Endodermal cell (in vitro differentiated cells): ENCODE measurements at places on chromosomes 4 and X. TPM values are rescaled to one million over a fixed set of nuclear protein-coding genes. Genes with fewer than 3 reads are reported as not detected.

Gene KDR
- 1.8 to 2.1 TPM (median 2.1 TPM) in 3 replicates for total RNA-seq

- no peaks in the 10 kb centered on the region for H3K27me3 ChIP-seq
- H3K27ac ChIP-seq: no peak overlapping the region
- no peak overlapping the region for H3K4me3 ChIP-seq
- H3K4me1 ChIP-seq: no peaks in the 10 kb centered on the region
- no peaks in the 10 kb centered on the region for H3K36me3 ChIP-seq
Observed at GRCh38 chr4:68724426-68724825, 54.0 kb upstream of the UGT2B15 start.

DNA sequence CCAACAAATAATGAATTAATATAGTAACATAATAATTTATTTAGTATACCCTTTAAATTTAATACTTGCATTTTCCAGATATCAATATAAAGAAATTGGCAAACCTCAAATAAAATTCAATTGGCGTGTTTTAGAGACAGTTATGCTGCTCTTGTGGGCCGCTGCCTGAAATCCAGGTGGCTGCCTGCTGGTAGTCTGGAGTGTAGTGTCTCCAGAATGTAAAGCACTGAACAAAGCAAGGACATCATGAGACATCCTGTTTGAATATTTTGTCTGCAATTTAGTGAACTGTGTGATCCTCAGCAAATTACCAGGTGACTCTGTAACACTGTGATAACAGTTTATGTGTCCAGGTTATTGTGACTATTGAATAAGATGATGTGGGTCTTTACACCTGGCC, 29.9 kb downstream of the ZFP42 start:
- no peak for DNase-seq
- H3K4me3 ChIP-seq: no peak overlapping the region
- H3K27ac ChIP-seq: no peak overlapping the region
- H3K36me3 ChIP-seq: no peaks in the 10 kb centered on the region

DNA sequence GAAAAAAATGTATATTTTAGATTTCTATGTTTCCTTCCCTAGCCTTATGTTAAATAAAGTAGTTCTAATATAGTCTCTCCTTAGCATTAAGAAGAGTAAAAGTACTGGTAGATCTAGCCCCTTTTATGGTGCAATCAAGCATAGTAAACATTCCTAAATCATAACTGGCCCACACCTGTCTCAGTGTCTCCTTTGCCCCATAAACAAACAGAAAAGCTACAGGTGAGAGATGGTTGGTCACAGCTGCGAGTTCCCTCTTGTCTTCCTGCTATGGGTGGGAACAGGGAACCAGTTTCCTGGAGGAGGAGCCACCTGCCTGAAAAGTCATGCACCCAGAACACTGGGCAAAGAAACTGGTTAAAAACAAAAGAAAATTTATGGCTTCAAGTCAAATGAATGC, 16.6 kb downstream of the SOWAHB start:
- DNase-seq: peak; percentile 55
- H3K4me1 ChIP-seq: no peaks in the 10 kb centered on the region
- no peak overlapping the region for H3K4me3 ChIP-seq
- H3K27ac ChIP-seq: no peak overlapping the region
- H3K27me3 ChIP-seq: peaks cover 12% of the 10 kb centered on the region

GRCh38 chr4:71460371-71460770, 121.6 kb downstream of the SLC4A4 start:
- H3K4me1 ChIP-seq: no peaks in the 10 kb centered on the region
- no peaks in the 10 kb centered on the region for H3K36me3 ChIP-seq
- no peak for DNase-seq
- H3K27me3 ChIP-seq: no peaks in the 10 kb centered on the region
- no peak overlapping the region for H3K27ac ChIP-seq

- H3K4me1 ChIP-seq: no peaks in the 10 kb centered on the region
- no peak overlapping the region for H3K27ac ChIP-seq
- peaks cover 8% of the 10 kb centered on the region for H3K36me3 ChIP-seq
Observed at GRCh38 chrX:150712619-150713018, 19.4 kb downstream of the MTMR1 start.

DNA sequence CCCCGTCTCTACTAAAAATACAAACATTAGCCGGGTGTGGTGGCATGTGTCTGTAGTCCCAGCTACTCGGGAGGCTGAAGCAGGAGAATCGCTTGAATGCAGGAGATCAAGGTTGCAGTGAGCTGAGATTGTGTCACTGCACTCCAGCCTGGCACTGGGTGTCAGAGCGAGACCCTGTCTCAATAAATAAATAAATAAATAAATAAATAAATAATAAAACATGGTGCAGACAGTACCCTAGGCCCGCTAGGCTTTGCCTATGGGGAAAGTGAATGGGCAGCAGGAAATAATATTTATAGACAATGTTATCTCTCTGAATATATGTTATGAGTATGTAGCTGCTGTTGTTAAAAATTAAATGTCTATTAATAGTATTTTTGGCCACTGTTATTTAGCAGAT, 130.4 kb downstream of the LARP7 start:
- H3K4me1 ChIP-seq: peaks cover 8% of the 10 kb centered on the region
- DNase-seq: no peak
- H3K4me3 ChIP-seq: no peak overlapping the region
- H3K36me3 ChIP-seq: peaks cover 25% of the 10 kb centered on the region
- H3K27me3 ChIP-seq: no peaks in the 10 kb centered on the region

GRCh38 chr4:56684320-56685050, 3.4 kb upstream of the HOPX start:
- H3K4me1 ChIP-seq: peaks cover 10% of the 10 kb centered on the region
- no peak overlapping the region for H3K27ac ChIP-seq
- H3K27me3 ChIP-seq: peaks cover 11% of the 10 kb centered on the region
- DNase-seq: no peak
- H3K36me3 ChIP-seq: no peaks in the 10 kb centered on the region

DNA sequence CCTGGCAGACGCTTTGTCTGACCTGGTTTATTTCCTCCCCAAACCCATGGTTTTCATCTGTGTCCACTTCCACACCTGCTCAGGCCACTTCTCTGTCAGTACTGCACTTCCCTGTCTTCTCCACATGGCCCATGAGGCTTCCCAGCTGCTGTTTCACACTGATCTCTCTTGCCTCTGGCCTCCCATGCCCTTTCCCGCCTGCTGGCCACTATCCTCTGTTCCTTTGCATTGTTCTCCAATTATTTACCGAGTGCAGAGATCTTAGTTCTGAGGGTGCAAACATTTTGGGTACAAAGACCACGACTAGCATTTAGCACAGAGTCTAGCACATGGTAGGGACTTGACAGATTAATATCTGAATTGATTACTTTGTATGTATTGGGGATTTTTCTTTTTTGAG, 174.8 kb upstream of the NPY2R start:
- no peaks in the 10 kb centered on the region for H3K36me3 ChIP-seq
- H3K27ac ChIP-seq: no peak overlapping the region
- no peaks in the 10 kb centered on the region for H3K4me1 ChIP-seq
- no peak overlapping the region for H3K4me3 ChIP-seq

DNA sequence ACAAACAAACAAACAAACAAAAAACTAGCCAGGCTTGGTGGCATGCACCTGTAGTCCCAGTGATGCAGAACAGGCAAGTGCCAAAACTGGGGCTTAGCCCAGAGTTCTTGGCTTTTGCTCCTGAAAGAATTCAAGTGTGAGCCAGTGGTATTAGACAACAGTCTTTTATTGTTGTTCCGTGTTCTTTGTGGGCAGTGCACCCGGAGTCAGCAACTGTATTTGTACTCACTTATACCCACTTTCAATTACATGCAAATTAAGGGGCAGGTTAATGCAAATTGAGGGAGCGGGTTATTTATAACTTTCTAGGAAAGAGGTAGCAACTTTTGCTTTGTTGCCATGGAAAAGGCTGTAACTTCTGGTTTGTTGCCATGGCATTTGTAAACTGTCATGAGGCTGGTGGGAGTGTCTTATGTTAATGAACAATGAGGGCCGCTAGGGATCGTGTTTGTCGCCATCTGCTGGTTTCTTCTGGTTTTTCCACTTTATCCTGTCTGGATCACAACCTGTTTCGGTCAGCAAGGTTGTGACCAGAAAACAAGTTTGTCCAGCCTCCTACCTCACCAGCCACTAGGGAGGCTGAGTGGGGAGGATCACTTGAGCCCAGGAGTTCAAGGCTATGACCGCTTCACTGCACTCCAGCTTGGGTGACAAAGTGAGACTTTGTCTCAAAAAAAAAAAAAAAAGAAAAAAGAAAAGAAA, 88.8 kb upstream of the ESX1 start:
- no peaks in the 10 kb centered on the region for H3K36me3 ChIP-seq
- H3K4me1 ChIP-seq: no peaks in the 10 kb centered on the region
- H3K27me3 ChIP-seq: no peaks in the 10 kb centered on the region
- no peak overlapping the region for H3K4me3 ChIP-seq

DNA sequence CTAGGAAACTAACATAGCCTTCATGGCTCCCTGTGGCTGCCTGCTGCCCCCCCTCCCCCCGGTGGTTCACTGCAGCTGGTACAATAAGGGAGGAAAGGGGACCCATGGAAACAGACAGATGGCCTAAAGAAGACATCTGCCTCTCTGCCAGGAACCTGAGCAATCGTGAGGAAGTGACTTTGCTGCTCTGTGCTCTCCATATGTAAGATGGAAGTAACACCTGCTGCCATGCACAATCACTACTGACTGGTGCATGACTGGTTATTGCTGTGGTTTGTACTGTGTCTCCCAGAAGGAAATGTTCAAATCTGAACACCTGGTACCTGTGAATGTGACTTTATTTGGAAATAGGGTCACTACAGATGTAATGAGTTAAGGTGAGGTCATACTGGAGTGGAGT, 43.6 kb downstream of the CD99L2 start:
- H3K4me1 ChIP-seq: no peaks in the 10 kb centered on the region
- H3K4me3 ChIP-seq: no peak overlapping the region
- no peak overlapping the region for H3K27ac ChIP-seq
- H3K36me3 ChIP-seq: no peaks in the 10 kb centered on the region
- H3K27me3 ChIP-seq: no peaks in the 10 kb centered on the region
